ENCODE measurements at places on chromosomes 7 and 10.

GRCh38 chr10:100129424-100129823 lies 47.8 kb upstream of the CPN1 start:
- DNase-seq: no peak

- DNase-seq: no peak
Measured at GRCh38 chr7:82263920-82264782, 179.4 kb downstream of the CACNA2D1 start.

- no peak for DNase-seq
Measured at GRCh38 chr10:27258838-27259812, 18.5 kb upstream of the ACBD5 start.

DNA sequence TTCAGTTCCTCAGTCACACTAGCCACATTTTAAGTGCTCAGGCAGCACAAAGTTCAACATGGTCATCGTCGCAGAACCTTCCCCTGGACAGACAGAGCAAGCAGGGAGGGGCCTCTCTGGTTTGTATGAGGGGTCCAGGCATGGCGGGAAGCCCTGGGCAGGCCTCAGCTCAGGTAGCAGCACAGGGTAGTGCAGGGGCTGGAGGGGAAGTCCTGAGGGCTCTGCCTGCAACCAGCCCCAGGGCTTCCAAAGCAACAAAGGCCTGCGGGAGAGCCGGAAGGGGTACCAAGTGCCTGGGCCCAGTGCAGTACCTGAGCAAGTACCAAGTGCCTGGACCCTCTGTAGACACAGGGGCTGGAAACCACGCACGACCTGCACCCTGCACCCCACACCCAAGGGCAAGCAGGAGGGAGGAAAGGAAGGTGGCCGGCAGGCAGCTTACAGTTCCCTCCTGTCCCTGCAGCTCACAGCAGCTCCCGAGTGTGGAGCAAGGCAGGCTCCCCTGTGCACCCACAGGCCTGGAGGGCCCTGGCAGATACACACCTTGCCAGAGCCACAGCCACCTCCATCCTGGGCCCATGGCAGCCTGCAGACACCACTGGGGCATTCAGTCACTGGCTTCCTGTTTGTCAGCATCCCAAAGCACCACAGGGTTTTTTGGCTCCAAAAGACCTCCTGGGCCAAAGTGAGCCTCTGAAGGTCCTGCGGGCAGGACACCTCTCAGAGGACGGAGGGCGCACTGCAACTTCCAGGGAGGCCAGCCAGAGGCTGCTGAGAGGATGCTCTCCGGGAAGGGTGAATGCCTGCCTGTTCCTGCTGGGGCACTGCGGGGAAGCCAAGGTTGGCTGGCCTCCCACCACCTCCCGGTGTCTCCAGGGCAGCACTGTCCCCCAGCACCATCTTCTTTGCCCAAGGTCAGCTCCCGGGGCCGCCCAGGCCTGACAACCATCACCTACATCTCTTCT lies 6.5 kb upstream of the RET start:
- no peak for DNase-seq

- DNase-seq: no peak
Measured at GRCh38 chr10:106917452-106918055, 247.0 kb downstream of the SORCS1 start.

- no peak for DNase-seq
Measured at GRCh38 chr10:69938541-69938991, 114.1 kb upstream of the MACROH2A2 start.

DNA sequence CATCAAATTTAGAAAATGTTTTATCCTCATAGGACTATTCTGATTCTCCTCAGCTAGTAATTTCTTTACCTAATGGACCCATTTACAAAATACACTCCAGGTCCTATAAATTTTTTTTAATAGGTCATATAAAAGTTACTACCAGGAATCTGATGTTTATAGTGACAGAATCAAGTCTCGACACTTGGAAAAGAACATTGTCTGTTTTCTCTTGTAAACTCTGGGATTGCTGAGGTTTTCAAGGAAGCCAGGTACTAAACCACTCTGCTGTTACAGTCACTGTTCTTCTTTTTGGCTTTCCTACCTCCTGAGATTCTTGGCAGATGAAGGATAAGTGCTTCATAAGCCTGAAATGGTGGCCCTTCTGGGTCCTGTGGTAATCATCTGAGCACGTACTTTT lies 493.1 kb downstream of the AUTS2 start:
- no peak for DNase-seq

- no peak for DNase-seq
Measured at GRCh38 chr7:92782236-92782635, 54.1 kb downstream of the CDK6 start.

DNA sequence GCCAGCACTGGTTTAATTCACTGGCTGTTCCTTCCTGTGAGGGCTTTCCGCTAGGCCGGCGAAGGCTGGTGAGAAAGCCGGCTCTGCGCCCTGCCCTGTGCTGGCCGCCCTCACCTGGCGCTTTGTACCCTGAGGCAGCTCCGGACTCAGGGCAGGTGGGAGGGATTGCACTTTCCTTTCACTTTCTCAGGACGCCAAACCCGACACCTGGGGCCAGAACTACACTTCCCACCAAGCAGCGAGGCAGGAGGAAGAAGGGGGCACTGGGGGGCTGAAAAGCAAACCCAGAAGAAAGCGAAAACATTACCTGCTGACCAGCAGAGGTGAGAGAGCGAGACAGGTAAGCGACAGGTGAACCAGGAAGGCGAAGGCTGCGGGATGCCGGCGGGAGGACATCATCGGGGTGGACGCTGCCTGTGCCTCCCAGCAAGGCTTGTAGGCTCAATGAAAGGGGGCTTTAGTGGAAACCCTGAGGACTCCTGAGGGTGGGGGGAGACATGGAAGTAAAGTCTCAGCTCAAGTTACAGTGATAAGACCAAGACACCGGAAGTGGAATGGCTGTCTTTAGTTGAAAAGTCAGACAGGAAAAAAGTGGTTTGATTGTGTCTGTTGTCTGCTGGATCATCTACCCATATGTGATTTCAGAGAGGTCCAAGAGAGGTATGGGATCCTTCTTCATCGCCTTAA lies at the start of gene RAB19:
TSS of gene RAB19 (plus strand) at position 181 of the 687 bp plus-strand sequence. CDS start 3,589 bp downstream, outside the sequence.
- DNase-seq: peak; percentile 45

GRCh38 chr7:107353701-107354100 lies 116.2 kb upstream of the GPR22 start:
- DNase-seq: no peak
